ENCODE measurements at places on chromosomes 2 and 18.
A peak's percentile ranks its signal among the peaks of the same experiment; 100 is the strongest.

DNA sequence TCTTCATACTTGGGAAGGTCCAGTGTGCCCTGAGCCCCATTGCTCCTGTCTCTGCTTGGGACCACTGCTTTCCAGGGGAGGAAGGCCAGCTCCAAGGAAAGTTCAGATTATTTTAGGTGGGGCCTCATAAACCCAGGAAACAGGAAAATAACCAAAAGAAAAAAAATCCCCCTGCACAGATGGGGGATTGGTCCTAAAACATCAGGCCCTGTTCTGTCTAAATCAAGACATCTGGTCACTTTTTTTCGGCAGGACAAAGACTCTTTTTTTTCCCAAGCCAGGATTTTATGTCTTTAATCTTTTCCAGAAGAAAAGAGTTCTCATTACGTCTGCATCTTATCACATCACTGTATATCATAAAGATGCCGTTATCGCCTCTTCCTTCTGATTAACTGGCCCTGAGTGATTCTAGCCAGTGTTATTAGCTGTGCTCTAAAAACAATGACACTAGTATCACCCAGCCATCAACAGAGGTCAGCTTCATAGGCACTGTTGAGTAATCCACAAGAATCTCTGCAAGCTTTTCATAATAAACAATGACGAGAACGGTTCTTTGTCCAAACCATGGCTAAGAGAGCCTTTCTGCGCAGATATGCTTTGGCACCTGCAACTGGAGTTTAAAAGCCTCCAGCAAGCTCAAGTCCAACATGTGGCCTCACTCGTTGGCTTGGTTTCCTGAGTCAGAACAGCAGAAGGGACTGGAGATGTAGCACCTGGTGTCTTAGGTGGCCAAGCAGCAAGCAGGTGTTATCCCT lies 138.2 kb downstream of the VAPA start:
- DNase-seq: peak; percentile 17

GRCh38 chr18:13558124-13558523 lies 168.2 kb downstream of the FAM210A start:
- DNase-seq: peak; percentile 20

GRCh38 chr2:239951129-239951734 lies 73.9 kb downstream of the NDUFA10 start:
- DNase-seq: no peak

GRCh38 chr2:50059462-50059861 lies 905.1 kb upstream of the FSHR start:
- no peak for DNase-seq

DNA sequence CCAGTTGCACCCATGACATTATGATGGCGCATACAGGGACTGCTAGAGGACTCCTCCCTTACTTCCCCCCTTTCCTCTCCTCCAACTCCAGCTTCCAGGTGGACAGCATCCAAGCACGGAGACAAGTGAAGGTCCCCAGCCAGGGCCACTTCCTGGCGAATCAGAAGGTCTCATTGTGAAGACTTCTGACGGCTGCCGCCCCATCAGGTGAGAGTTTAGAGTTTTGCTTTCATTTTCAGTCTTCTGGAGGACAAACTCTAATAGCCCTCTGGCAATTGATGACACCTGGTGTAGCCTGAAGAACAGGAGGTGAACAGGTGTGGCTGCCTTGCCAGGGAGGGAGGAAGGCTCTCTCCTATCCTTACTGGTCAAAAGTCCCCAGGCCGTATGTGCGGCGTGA lies 77.3 kb upstream of the KCNH7 start:
- DNase-seq: no peak

GRCh38 chr2:41129988-41130387 lies 678.1 kb upstream of the SLC8A1 start:
- DNase-seq: no peak

DNA sequence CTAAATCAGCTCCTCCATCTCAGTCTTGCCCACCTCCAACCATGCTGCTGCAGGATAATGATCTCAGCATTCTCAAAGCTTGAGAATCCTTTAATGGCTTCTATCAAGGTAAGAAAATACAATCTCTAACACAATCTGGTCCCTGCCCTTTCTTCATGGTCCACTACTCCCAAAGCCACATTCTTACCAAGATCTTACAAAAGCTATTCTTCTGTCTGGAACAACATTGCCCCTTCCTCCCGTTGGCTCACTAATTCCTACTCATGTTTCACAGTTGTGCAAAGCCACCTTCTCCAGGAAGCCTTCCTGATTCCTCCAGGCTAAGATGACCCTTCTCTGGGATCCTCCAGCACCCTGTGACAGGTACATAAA lies 5.9 kb upstream of the SFXN5 start:
- DNase-seq: no peak

DNA sequence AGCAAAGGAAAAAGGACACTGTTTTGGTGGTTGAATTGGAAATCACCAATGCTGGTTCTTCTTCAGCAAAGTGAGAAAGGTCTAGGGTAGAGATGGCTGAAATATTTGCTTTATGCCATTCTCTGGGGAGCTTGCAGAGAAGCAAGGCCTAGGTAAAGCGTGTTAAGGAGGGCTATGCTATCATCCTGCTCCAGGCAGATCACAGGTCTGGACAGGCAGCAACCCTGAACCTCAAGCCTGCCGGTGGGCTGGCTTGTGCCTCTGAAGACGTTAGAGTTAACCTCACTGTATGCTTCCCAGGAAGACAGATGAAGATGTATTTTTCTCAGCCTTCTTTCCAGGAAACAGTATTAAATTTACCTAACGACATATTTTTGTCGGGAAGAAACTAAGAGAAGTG lies 138.5 kb upstream of the LYPD6 start:
- no peak for DNase-seq

DNA sequence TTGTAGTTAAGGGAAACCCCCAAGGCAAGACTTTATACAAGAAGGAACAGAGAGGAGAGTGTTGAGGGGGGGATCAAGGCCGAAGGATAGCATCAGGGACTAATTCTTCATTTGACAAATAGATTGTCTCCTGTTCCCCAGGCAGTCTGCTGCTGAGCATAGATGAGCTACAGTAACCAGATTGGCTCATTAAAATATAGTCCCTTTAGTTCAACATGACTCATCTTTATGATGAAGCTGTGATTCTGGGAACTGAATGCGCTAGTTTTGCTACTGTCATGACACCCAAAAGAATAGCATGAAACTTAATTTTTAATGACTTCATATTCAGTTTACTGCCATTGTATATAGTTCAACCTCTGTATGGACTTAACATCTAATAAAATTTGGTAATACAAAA lies 35.5 kb downstream of the TMEFF2 start:
- no peak for DNase-seq

DNA sequence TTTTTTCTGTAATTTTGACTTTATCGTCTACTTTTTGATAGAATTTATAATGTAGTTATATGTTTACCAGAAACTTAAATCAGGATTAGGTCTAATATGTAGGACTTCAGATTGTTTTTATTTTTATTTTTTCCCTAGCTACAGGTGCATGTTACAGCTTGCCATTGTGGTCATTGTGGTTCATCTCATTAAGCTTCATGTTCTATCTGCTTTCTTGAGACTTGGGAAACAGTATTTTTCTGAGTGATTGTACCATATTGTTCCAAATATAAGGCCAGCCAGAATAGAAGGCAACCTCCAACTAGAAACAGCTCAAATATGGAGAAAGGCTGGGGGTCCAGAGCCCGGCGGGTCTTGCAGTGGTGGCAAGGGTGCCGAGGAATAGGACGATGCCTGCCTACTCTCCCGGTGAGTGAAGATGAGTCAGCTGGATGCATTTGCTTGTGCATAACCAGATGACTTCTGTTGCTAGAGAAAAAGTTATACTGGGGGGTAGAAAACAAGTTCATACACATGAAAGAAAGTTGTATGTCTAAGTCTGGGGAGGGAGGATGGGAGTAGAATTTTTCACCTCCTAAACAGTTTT lies 188.4 kb downstream of the CCDC85A start:
- DNase-seq: no peak

DNA sequence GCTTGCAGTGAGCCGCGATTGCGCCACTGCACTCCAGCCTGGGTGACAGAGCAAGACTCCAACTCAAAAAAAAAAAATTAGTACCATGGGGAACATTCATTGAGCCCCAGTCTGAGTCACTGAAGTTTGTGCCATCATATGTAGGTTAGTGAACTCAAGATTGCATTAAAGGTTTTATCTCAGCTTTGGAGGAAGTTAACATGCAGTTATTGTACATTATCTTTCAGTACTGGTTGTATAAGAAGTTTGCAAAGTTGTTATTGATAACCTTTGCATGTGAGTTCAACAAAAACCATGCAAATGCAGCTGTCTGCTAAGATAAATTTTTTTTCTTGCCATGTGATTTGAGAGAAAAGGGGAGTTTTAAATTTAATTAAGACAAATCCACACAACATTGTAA lies 95.7 kb downstream of the MEIS1 start:
- DNase-seq: no peak

GRCh38 chr2:222470802-222471468 lies 46.6 kb downstream of the SGPP2 start:
- no peak for DNase-seq

GRCh38 chr2:64888591-64889309 lies 100.4 kb upstream of the SLC1A4 start:
- DNase-seq: peak; percentile 48

- DNase-seq: no peak
Observed at GRCh38 chr2:158963071-158963470, 5.4 kb upstream of the TANC1 start.

GRCh38 chr2:199756743-199757142 lies 94.2 kb downstream of the FTCDNL1 start:
- DNase-seq: no peak

DNA sequence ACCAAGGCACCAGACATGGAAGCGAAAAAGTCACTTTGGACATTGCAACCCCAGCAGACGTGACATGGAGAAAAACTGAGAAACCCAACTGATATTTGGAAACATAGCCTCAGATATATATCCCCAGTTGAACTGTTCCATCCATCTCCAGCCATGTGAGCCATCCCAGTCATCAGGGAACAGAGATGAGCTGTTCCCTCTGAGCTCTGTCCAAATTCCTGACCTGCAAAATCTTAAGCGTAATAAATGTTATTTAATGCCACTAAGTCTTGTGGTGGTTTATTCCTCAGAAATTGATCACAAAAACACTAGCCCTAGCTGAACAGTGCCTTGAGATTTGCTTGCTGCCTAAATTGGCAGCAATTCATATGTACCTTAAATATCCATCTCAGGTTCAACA lies 182.8 kb downstream of the NRP2 start:
- DNase-seq: no peak

DNA sequence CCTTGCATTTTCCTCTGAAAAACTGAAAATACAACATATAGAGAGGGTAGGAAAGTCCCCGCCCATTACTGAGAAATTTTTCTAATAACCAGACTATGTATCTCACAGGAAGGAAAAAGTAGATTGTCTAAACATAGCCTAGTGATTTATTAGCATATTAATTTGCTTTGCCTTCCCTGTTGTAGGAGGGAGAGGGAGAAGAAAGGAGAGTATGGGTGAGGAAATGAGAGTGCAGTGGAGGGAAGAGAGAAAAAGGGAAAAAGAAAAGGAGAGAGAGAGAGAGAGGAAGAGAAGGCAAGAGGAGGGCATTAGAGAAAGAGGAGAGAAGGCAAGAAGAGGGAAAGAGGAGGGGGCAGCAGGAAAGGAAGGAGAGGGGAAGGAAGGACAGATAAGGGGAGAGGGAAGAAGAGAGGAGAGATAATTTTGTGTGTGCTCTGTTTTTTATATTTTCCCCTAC lies 3.6 kb upstream of the KYNU start:
- no peak for DNase-seq

- no peak for DNase-seq
Observed at GRCh38 chr2:152359573-152360363, 24.8 kb downstream of the FMNL2 start.

- peak; percentile 85 for DNase-seq
Observed at GRCh38 chr2:24659862-24660261, 133.3 kb downstream of the PTRHD1 start.

DNA sequence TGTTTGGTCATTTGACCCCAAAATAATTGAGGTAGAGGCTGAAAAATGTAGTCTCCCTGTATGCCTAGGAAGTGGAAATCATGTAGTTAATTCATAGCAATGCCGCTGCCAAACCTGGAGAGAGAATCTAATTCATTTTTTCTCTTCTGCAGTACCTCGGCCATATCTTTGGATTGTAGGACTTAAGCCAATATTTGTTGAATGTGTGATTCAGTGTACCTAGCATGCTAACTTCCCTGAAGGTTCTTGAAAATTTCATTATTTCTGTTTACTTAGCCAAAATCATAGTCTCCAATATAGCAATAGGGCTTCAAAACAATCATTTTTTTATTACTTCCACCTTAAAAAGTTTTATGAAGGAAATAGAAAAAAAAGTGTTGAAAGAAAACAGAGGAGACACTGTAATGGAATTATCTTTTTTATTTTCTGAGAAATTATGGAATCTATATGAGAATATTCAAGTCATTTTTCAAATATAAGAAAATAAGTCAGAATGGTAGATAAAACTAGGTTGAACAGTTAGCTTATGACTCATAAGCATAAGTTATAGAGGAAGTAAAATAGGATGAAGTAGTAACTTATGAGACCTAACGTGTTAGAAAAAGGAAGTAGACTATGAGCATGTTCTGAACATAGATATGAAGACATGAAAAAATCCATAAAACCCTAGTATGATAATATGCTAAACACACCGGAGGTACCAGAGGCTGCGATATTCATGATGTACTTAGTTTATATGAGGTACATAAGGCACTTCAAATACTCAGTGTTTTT lies 35.2 kb upstream of the CDH19 start:
- DNase-seq: no peak

- no peak for DNase-seq
Observed at GRCh38 chr2:138779406-138779780, 797 bp downstream of the NXPH2 start.

DNA sequence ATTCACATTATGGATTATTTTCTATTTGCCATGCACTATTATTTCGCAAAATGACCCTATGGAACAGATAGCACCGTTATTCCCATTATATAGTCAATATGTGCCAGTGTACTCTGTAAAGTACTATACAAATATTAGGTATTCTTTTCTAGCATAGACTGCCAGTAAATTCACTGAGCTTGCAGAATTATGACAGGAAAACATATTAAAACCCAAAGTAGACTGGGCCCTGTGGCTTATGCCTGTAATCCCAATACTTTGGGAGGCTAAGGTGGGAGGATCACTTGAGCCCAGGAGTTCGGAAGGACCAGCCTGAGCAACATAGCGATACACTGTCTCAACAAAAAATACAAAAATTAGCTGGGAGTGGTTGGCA lies 1.1 kb upstream of the DYM start:
- DNase-seq: no peak

DNA sequence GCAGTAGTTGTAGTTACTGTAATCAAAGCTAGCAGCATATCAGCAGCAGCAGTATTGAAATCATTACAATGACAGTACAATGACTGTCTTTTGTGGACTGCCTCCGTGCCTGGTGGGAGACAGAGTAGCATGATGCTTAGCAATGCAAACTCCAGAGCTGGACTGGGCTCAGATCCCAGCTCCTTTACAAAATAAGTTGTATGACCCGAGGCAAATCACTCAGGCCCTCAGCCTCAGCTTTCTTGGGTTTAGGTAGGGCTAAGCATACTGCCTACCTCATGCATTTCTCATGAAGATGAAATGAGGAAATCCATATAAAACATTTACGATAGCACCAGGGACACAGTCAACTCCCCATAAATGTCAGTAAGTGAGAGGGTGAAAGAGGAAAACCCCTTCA lies 170.7 kb downstream of the TTC32 start:
- no peak for DNase-seq
